Putamen (tissue), 1 donor: ENCODE measurements at places on chromosomes 7 and 10.

DNA sequence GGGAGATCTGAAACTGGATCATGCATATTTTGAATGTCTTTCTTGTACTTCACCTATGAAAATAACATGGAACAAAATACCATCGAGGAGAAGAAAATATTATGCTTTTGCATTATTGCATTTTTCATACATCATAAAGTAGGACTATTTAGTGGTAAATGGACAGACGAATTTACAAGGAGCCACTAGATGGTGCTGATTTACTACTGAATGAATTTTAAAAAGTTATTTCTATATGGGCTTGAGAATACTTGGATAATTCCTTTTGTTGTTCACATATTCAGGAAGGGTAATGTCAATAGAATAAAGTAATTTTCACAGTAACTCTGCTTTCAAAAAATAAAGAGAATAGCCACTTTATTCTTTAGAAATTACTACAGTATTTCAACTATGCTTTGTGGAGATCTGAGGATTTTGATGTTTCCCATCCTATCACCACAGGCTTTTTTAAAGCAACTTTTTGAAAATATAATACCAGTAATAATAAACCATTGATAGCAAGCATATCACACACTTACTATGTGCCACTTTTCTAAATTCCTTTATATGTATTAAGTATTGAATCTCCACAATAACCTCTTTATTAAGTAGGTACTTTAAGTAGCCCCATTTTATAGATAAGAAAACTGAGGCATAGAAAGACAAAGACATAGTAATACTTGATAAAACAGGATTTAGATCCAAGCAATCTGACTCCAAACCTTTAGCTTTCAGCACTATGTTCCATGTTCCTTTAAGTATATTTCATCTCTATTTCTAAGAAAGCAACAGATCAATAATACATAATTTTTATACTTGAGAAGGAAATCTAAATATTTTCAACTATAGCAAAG, 38.6 kb downstream of the NEBL start:
- no peak for DNase-seq

DNA sequence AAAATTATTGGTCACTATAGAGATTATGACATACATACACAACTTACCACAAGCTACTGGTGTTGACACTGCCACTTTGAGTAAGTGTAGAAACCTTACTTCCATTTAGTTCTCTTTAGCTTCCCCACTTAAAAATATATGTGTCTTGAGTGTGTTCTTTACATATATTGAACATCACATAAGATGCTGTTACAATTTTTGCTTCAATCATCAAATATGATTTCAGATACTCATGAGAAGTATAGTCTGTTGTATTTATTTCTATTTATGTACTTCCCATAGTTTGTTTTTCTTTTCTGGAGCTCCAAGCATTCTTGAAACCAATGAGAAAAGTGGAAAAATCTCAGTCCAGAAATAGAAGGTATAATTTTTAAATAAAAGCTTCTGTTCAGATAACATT, 102.7 kb upstream of the SDK1 start:
- DNase-seq: no peak

- no peak for DNase-seq
These were observed 49.2 kb upstream of the NANOS1 start for GRCh38 chr10:118980135-118980865.

GRCh38 chr7:40747856-40748255, 613.1 kb downstream of the SUGCT start:
- no peak for DNase-seq

GRCh38 chr7:146115851-146116520, 615 bp upstream of the CNTNAP2 start:
- DNase-seq: peak; percentile 61

DNA sequence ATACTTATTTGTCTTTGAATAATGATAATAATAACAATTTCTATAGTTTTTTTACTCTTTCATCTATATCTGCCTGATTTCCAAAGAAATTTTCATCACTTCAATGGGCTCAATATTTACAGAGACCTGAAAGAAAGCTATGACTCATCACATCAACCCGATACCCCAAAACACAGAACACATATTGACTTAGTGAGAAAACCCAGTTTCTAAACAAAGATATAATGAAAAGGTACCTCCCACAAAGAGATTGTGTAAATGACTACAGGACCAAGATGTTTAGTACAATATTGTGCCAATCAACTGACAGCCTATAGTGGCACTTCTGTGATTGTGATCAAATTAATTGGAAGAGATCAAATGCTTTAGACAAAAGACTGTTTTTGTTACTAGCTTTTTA, 133.9 kb downstream of the PCDH15 start:
- DNase-seq: no peak

- no peak for DNase-seq
These were observed 124.2 kb downstream of the PPP1R3A start for GRCh38 chr7:113794573-113794972.

DNA sequence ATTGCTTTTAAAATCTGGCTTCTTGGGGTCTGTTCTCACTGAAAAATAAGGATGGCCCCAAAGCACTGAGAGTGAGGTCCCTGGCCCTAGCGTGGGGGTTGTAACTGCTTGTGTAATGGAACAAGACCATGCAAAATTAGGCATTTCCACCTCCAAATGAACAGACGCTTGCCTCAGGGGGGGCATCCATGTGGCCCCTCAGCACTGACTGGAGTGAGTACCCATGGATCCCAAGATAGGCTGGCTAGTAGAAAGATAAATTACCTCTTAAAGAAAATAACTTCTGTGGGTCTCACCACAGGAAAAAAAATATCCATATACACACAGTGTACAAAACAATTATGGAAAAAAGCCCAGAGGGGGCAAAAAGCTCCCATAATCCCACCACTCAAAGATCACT, 15.2 kb upstream of the CPA1 start:
- no peak for DNase-seq

GRCh38 chr7:19177269-19177668, 32.0 kb upstream of the FERD3L start:
- DNase-seq: no peak

GRCh38 chr7:132075515-132075914, 500.8 kb downstream of the PLXNA4 start:
- DNase-seq: no peak

- DNase-seq: no peak
These were observed 10.4 kb downstream of the NXPH1 start for GRCh38 chr7:8443576-8444467.

GRCh38 chr10:101878869-101879268, 35.3 kb upstream of the KCNIP2 start:
- DNase-seq: no peak
